Karpas-422 (cell line): ENCODE measurements at places on chromosomes 7 and 10. TPM values are rescaled to one million over a fixed set of nuclear protein-coding genes. Genes with fewer than 3 reads are reported as not detected.
A peak's percentile ranks its signal among the peaks of the same experiment; 100 is the strongest.

Gene WNT8B
- total RNA-seq = not detected in 2 replicates

Gene PALD1
- 54.7 and 106 TPM in 2 replicates for total RNA-seq

Gene PON1
- not detected in 2 replicates for total RNA-seq

Gene FOXI2
- not detected in 2 replicates for total RNA-seq

Gene SPDYE6
- total RNA-seq = not detected in 2 replicates

DNA sequence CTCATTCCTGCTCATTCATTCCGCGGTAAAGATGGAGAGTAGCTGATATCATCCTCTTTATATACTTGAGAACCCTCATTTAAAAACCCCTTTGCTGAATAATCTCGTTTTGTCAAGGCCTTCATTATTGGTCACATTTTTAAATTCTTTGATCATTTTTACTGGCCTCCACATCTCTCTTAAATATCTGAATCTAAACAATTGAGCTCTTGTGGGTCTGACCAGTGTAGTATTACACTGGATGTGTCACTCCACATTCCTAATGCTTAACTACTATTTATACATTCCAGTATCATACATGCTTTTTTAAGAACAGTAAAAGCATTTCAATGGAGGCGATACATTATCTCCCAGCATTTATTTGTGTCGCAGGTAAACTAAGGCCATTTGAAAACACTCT lies 12.6 kb upstream of the PRPS1L1 start:
- H3K27me3 ChIP-seq = no peaks in the 10 kb centered on the region
- no peak for DNase-seq
- H3K4me3 ChIP-seq = no peak overlapping the region

GRCh38 chr7:114415064-114415989 lies 712 bp downstream of the FOXP2 start:
- H3K27me3 ChIP-seq = no peaks in the 10 kb centered on the region
- DNase-seq = no peak
- no peaks in the 10 kb centered on the region for H3K36me3 ChIP-seq

DNA sequence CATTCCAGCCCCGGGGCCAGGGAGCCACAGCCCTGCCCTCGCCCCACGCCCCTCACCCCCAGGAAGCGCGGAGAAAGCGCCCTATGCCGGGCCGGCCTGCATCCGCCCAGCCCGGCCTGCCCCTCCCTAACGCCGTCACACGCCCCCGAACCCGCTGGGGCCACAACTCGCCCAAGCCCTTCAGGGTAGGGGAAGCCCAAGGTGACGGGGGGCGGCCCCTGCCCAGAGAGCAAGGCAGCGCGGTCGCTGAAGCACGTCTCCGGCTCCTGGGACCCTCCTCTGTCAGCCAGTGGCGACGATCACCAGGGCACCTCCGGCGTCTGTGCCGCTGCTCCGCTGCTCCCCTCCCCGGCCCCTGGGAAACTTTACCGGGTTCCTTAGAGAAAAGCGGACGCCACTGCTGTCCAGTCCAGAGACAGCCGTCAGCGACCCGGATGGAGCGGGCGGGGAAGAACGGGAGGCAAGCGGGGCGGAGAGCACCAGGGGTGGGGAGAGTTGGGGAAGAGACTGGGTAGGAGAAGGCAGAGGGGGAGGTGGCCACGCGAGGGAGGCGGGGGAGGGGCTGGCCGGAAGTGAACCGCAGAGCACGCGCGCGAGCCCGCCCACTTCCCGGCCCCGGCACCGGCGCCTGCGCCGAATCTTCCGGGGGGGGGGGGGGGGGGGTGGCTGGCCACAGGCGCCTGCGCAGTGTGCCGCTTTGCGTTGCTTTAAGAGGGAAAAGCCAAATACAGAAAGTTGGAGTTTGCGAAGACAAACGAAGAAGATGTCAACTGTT lies at the start of gene HERC4:
Gene HERC4 (minus strand): TSS at position 509 of the 775 bp plus-strand sequence. CDS start 2,175 bp downstream, outside the sequence.
- no peaks in the 10 kb centered on the region for H3K27me3 ChIP-seq
- H3K27ac ChIP-seq = peak within 1 kb of the TSS; percentile 91
- H3K4me3 ChIP-seq = peak within 1 kb of the TSS; percentile 85
- DNase-seq = peak; percentile 96
- peaks cover 34% of the 10 kb centered on the region for H3K4me1 ChIP-seq
- H3K36me3 ChIP-seq = peaks cover 25% of the 10 kb centered on the region; the same call in 1 of the 2 replicates

GRCh38 chr10:129079705-129080104 lies 387.3 kb upstream of the MGMT start:
- no peak overlapping the region for H3K27ac ChIP-seq
- no peak overlapping the region for H3K4me3 ChIP-seq
- no peaks in the 10 kb centered on the region for H3K36me3 ChIP-seq
- H3K27me3 ChIP-seq = 0 out of 2 replicates have a peak, but pooled peaks cover 3% of the 10 kb centered on the region
- no peaks in the 10 kb centered on the region for H3K4me1 ChIP-seq

DNA sequence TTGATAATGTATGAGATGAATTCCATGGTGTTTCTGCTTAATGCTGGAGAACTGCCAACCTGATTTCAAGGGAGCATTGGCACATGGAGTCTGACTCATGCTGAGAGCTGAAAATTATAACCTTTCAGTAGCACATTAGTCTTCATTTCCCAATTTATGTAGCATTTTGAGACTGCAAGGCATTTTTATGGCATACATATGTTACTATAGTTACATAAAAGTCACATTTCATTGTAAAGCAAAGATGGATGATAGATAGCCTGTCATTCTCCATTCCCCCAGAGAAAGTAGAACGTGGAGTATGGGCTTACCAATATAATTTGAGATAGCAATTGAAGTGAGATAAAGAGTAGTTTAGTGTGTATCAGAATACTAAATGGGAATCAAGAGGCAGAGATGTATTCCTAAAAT lies 103.1 kb downstream of the SLC16A9 start:
- H3K27ac ChIP-seq = no peak overlapping the region
- H3K4me1 ChIP-seq = no peaks in the 10 kb centered on the region
- no peak overlapping the region for H3K4me3 ChIP-seq
- DNase-seq = no peak
- no peaks in the 10 kb centered on the region for H3K27me3 ChIP-seq

DNA sequence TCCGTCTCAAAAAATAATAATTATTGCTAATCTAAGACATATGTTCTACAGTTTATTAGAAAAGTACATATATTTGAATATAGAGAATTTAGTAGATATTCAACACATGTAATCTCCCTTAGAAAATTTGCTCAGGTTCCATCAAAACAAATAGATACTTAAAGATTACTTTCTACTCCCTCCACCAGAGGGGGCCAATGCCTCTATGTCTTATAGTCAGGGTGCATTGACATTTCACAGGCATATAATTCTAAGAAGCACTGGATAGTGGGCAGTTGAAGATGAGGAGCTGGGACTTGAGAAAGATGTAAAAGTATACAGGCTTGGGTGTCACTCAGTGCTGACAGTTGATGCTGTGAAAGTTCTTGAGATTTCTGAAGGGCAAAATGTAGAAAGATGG lies 301.6 kb upstream of the HPS1 start:
- no peak overlapping the region for H3K4me3 ChIP-seq
- no peak overlapping the region for H3K27ac ChIP-seq
- H3K36me3 ChIP-seq = no peaks in the 10 kb centered on the region
- no peaks in the 10 kb centered on the region for H3K4me1 ChIP-seq
- DNase-seq = peak; percentile 61
- H3K27me3 ChIP-seq = no peaks in the 10 kb centered on the region

DNA sequence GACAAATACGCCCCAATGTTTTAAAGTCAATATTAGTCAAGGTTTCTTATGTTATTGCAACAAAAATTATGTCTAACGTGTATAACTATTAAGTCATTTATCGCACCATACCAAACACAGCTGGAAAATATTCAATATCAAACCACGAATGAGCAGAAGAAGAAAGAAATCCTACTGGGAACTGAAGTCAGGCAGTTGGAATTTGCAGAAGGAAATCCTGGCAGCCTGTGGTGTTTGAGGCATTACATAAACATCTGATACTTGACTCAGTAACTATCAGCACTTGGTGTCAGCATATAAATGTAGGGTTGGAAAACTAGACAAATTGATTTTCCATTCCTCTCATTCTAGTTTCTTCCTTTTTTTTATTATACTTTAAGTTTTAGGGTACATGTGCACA lies 83.4 kb upstream of the NUPR2 start:
- no peak for DNase-seq
- H3K4me3 ChIP-seq = no peak overlapping the region
- no peaks in the 10 kb centered on the region for H3K4me1 ChIP-seq

- H3K27me3 ChIP-seq = no peaks in the 10 kb centered on the region
- no peak for DNase-seq
- H3K27ac ChIP-seq = no peak overlapping the region
- no peak overlapping the region for H3K4me3 ChIP-seq
Measured at GRCh38 chr7:1187127-1187526, 27.1 kb upstream of the ZFAND2A start.

- H3K27ac ChIP-seq = no peak overlapping the region
- H3K36me3 ChIP-seq = no peaks in the 10 kb centered on the region
- H3K27me3 ChIP-seq = no peaks in the 10 kb centered on the region
Measured at GRCh38 chr7:97021747-97022490, 2.7 kb downstream of the DLX5 start.

DNA sequence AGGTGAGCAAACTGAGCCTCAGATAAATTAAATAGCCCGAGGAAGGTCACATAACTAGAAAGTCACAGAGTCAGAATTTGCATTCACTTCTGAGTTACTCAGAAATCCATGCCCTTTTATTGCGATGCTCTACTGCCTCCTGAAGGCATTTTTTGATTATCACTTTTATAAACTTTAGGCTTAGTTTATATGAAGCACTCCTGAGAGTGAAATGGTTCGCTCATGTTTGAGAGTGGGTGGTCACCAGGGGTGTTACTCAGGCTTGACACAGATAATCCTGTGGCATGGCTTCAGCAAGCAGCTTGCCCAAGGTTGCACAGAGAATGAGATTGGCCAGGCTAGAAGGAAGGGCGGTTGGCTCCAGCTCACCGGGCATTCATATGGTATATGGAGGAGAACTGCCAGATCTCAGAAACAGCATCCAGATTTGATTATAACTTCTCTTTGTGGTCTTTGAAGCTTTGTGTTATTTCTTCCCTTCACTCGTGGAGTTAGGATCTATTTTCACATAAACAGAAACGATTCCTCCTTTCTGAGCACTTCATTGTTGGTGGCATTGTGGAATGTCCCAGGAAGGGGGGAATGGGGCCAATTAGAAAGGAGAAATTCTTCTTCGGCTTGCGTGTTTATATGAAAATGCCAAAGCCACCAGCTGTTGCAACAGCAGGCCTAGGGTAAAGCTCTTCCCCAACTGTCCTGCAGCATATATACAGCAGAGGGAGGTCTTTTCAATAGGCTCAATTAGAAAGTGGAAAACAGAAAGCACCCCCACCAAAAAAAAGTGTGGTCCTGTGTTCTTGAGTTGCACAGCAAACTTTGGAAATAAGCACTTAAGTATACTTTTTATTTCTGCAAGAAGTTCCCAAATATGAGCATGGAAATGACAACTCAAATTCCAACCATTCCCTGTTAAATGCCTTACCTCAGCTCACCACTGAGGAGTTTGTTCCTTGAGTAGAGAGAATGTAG lies 628.8 kb downstream of the SUGCT start:
- H3K27ac ChIP-seq = no peak overlapping the region
- H3K4me3 ChIP-seq = no peak overlapping the region
- H3K27me3 ChIP-seq = no peaks in the 10 kb centered on the region
- peak; percentile 46 for DNase-seq
- H3K4me1 ChIP-seq = no peaks in the 10 kb centered on the region

GRCh38 chr10:107657851-107658250 lies 493.3 kb upstream of the SORCS1 start:
- no peaks in the 10 kb centered on the region for H3K27me3 ChIP-seq
- DNase-seq = no peak
- H3K27ac ChIP-seq = no peak overlapping the region
- no peaks in the 10 kb centered on the region for H3K4me1 ChIP-seq

GRCh38 chr7:133300088-133300487 lies 47.2 kb downstream of the EXOC4 start:
- no peak overlapping the region for H3K4me3 ChIP-seq
- no peaks in the 10 kb centered on the region for H3K4me1 ChIP-seq
- no peaks in the 10 kb centered on the region for H3K36me3 ChIP-seq
- H3K27me3 ChIP-seq = no peaks in the 10 kb centered on the region
- no peak for DNase-seq
- H3K27ac ChIP-seq = no peak overlapping the region

- no peaks in the 10 kb centered on the region for H3K27me3 ChIP-seq
- H3K4me1 ChIP-seq = no peaks in the 10 kb centered on the region
- no peak overlapping the region for H3K4me3 ChIP-seq
Measured at GRCh38 chr10:78597796-78598555, 470.8 kb upstream of the ZMIZ1 start.

DNA sequence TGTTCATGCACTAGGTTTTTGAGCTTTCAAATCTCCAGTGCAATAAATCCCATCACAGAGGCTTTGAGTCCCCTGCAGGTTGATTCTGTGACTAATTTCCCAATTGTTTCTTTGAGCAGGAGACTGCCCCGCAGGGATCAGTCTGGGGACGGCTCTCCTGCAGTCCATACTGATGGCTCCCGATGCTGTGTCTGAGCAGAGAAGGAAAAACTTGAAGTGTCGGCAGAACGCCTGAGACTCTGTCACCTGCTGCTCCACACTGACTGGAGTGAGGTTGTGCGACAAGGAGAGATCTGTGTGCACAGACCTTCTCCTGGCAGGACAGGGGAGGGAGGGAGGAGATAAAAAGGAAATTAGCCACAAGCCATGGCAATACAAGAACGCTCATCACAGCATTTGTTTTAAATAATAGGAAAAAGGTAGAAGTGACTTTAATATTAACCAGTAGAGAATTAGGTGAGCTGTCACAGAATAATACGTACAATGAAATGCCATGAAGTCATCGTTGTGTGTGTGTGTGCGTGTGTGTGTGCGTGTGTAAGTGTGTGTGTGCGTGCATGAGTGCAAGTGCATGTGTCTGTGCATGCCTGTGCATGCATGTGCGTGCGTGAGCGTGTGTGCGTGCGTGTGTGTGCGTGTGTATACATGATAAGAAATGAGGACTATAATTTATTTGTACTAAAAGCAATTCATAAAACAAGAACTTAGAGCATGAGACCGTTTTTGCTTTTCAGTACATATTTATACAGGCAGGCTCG lies 38.2 kb downstream of the HTR5A start:
- H3K4me3 ChIP-seq = no peak overlapping the region
- no peaks in the 10 kb centered on the region for H3K4me1 ChIP-seq
- no peak for DNase-seq
- no peaks in the 10 kb centered on the region for H3K36me3 ChIP-seq
- H3K27ac ChIP-seq = no peak overlapping the region

- H3K4me3 ChIP-seq = no peak overlapping the region
- H3K27me3 ChIP-seq = no peaks in the 10 kb centered on the region
- no peaks in the 10 kb centered on the region for H3K4me1 ChIP-seq
- no peaks in the 10 kb centered on the region for H3K36me3 ChIP-seq
Measured at GRCh38 chr7:13821152-13821787, 168.2 kb downstream of the ETV1 start.

- no peaks in the 10 kb centered on the region for H3K27me3 ChIP-seq
- peaks cover 31% of the 10 kb centered on the region for H3K36me3 ChIP-seq
- peaks cover 13% of the 10 kb centered on the region for H3K4me1 ChIP-seq
- DNase-seq = no peak
- no peak overlapping the region for H3K4me3 ChIP-seq
- H3K27ac ChIP-seq = no peak overlapping the region
Measured at GRCh38 chr10:73758704-73759511, 14.7 kb downstream of the SEC24C start.
